Stimulated activated naive B cell treated with anti-CD40 and anti-IgM and Interleukin-4, amounts not matched to agents 10 μg/mL and 1 μg/mL and 100 μg/mL, for 72 hours (primary cell): ENCODE measurements at places on chromosomes 5 and 9.
A peak's percentile ranks its signal among the peaks of the same experiment; 100 is the strongest.

- DNase-seq: peak; percentile 56
Observed at GRCh38 chr9:136901516-136902258, 15.4 kb downstream of the TRAF2 start.

- DNase-seq: no peak
Observed at GRCh38 chr5:15452030-15452429, 48.0 kb upstream of the FBXL7 start.

DNA sequence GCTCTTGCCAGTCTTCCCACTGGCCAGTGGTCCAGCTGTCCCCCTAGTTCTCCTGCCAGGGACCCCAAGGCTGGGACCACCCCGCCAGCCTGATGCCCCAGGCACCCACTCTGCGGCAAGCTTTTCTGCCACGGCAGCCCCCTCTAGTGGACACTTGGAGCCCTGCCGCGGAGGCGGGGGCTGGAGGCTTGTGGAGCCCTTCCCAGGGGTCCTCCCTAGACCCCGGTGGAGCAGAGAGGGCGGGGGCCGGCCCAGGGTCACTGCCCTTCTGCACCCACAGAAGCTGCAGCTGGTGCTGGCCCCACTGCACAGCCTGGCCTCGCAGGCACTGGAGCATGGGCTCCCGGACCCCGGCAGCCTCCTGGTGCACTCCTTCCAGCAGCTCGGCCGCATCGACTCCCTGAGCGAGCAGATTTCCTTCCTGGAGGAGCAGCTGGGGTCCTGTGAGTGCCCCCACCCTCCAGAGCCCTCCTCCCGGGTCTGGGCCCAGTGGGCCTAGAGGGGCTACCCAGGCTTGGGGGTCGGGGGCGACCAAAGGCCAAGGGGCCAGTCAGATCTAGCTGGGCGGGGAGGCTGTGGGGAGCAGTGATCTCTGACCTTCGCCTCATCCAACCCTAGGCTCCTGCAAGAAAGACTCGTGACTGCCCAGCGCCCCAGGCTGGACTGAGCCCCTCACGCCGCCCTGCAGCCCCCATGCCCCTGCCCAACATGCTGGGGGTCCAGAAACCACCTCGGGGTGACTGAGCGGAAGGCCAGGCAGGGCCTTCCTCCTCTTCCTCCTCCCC is 9.1 kb downstream of the EGFL7 start:
- DNase-seq: no peak

DNA sequence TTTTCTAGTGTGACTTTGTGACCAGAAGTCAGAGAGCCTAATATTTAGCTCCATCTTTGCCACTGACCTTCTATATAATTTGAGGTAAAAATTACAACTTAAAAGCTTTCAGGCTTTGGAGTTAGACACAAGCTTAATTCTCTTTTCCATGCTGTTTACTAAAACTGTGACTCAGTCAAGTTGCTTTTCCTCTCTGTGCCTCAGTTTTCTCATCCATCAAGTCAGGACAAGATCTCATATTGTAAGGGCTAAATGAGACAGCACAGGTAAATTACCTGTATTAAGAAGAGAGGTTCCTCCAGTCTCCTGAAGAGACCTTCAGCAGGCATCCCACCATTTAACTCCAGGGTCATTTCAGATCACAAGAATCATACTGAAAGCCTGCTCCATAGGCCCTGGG is 339.2 kb downstream of the ASTN2 start:
- DNase-seq: no peak

DNA sequence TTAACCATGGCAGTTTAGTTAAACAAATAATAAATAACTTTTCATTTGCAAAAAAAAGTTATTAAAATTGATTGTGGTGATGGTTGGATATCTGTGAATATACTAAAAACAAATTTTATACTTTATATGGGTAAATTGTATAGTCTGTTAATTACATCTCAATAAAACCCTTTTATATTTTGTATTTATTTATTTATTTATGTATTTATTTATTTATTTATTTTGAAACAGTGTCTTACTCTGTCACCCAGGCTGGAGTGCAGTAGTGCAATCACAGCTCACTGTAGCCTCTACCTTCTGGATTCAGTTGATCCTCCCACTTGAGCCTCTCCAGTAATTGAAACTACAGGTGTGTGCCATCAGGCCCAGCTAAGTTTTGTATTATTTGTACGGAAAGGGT is 52.4 kb downstream of the OTP start:
- no peak for DNase-seq

GRCh38 chr5:169350016-169350415 is 49.1 kb upstream of the SLIT3 start:
- DNase-seq: no peak

- DNase-seq: no peak
Observed at GRCh38 chr5:62643556-62644451, 65.2 kb downstream of the LRRC70 start.

DNA sequence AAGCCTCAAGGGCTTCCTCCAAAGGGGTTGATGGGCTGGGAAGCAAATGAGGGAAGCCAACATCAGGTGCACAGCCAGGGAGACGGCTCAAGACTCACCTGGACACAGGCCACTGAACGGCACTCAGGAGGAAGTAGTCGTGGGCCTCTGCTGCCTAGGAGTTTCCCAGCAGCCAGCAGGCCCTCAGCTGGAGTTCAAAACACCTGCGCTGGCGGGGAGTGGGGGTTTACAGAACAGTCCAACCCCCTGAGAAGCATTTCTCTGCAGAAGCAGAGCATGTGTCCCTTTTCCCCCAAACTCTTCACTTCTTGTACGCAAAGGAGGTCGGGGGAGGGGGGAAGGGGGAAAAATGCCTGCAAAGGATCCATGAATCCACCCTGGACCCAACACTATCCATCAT is 2.3 kb downstream of the WHRN start:
- DNase-seq: no peak

DNA sequence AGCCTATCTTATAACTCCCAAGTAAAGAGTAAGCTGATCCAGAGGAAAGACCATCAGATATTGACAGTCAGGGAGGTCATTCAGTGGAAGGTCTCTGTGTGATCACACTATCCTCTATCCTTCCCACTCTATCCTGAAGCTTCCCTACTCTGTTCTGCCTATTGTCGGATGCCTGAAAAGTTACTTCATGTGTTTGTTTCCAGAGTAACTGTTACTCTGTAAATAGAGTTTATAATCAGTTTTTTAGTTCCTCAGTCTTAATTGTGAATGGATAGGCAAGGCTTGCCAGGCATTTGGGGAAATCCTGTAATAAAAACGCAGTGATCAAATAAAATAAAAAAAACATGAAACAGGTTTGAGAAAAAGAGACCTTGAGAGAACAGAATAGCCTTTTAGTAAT is 79.8 kb downstream of the XRCC4 start:
- DNase-seq: no peak

DNA sequence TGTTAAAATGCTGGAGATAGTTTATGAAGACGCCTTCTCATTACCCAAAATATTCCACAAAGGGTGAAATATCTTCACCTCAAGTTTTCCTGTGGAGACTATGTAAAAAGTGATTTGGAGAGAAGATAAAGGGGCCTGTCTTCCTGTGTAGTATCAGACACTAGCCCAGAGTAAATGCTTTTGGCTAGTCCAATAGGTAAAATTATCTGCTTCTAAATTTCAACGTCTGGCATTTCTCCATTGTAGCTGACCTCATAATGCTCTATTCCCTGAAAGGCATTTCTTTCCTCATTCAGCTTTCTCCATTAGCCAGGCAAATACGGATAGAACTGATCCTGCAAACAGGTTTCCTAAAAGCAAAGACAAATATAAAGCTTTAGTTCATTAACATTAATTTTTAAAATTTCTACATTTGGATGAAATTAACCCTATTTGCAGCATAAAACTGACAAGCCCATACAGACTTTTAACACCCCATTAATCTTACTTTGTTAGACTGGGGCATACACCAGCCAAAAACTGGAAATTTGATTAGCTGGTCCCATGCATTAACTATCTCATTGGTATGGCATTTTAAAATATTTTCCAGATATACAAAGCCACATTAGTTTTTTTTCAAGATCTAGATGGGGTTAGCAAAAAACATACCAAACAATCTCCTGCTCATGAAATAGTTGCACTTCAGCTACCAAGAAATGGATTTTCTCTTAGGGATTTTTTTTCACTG is 548.8 kb downstream of the EFNA5 start:
- no peak for DNase-seq

DNA sequence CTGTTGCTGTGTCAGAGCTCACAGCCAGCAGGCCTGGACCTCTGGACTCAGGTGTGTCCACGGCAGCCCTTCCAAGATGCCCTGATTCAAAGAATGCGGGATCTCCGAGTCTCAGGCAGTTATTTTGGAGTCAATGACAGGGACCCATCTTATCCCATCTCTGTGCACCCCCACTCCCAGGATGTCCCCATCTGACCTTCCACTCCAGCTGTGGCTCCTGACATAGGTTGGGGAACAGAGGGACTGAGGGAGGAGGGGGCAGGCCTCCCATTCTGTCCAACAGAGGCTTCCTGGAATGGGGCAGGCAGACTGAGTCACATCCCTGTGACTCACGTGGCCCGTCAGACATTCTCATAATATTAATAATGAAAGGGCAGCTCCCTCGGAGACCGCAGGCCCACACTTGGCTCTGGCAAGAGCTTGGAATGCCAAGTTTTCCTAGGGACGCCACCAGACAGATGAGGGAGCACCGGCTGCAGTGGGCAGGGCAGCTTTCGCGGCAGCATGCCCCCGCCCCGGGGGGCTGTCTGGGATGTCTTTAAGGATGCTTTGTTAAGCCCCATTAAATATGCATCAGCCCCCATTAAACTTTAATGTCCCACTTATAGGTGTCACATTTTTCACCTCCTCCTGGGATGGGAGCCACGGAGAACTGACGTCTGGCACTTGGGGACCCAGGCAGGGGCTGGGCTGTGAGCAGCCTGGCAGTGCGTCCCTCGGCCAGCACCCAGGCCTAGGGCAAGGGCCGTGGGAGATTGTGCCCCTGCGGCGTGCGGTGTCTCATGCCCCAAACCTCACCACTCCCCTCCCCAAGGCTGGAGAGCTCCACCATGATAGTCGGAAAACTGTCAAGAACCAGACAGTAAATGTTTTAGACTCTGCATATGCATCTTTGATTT is 23.6 kb upstream of the FIBCD1 start:
- DNase-seq: no peak

DNA sequence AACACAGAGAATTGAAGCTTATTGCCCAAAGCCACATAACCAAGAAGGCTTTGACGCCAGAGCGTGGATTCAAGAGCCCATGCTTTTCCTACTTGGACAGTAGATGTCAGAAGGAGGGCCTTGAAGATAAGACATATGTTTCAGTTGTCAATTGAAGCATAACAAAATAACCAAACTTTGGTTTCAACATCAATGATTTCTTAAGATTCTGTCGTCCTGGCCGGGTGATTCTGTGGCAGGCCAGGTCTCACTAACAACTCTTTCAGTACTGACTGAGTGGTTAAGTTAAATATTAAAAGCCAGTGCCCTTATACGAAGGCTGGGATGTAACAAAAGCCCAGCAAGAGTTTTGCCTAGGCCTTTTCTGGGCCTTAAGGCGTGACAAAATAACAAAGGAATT is 94.0 kb downstream of the RCL1 start:
- DNase-seq: peak; percentile 20

- no peak for DNase-seq
Observed at GRCh38 chr5:41143131-41143901, 70.0 kb downstream of the C6 start.

DNA sequence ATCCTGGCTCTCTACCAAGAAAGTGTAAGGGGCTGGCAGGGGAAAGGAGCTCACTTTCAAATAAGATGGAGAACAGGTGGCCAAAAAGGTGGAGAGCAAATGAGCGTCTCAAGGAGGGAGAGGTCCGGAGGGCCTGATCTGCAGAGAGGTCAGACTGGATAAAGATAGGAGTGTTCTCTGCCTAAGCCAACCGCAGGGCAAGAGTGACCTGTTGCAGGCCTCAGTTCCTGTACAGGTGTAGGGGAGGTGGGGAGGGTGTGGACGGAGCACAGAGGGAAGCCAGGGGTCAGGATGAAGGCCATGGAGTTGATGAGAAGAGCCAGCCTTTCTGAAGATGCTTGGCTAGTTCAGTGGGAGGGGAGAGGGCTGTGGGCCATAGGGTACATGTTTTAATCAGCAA is 239.7 kb downstream of the HSPA4 start:
- no peak for DNase-seq

DNA sequence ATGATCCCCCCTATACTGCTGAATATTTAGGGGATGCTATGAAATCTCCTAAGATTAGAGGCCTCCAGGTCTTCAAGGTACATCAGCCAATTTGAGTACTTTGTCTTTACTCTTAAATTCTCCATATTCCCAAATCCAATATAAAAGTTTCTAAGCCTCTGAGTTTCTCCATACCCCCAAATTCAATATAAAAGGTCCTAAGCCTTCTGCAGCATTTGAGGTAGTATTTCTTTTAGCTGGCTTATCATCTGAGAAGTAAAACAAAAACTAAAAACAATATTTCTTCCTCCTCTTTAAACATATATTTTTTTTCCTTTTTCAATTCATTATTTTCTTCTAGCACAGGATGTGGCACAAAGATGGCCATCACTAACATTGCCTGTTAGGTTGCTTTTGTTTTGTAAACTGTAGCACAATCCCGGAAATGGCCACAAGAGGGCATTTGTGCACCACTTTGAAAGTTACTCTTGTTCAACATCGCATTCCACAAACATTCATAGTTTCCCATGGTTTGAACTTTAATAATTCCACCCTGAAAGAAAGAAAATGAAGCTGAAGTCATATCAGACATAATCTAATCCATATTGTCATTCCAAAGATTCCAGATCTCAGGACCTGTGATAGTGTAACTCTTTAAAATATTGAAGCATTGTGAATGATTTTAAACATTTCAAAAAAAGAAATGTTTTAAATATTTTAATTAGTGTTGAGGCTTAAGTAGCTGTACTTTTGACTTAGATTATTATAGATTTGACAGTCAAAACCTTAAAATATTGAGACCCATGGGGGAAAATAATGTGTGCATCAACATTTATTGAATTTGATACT is 21.0 kb upstream of the SCGB3A2 start:
- peak; percentile 2 for DNase-seq

GRCh38 chr5:124741711-124742496 is 4.5 kb downstream of the ZNF608 start:
- no peak for DNase-seq

- DNase-seq: no peak
Observed at GRCh38 chr9:130352586-130353285, 87.2 kb downstream of the HMCN2 start.

- DNase-seq: no peak
Observed at GRCh38 chr5:83914662-83915418, 194.2 kb upstream of the HAPLN1 start.

DNA sequence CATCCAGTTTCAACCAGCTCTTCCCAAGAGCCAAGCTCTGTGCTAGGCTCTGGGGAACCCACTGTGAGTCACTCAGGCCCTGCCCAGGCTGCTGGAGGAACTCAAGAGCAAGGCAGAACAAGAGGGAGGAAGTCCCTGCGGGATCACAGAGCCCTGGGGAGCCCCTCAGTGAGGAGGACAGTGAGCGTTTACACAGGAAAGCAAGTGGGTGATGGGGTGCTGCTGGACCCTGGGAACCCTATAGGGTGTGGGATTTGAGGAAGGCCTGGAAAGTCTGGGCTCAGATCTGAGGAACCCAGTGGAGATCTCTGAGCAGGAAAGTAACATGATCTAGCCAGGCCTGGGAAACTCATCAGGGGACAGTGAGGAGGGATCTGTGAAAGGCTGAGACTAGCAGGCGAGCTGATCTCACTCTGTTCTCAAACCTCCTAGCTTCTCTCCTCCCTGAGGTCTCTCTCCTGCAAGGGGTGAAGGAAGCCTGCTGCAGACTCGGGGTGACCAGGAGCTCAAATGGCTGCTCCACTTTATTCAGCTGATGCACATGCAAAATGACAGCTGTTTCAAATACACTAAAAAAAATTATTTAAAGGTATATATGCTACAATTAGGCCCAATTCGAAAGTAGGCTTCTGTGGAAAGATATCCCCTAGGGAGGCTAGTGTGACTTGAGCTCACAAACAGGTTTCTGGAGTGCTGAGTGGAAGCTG is 70.0 kb downstream of the SHB start:
- peak; percentile 15 for DNase-seq

- DNase-seq: no peak
Observed at GRCh38 chr9:95572381-95573151, 55.8 kb upstream of the PTCH1 start.
